Dermis microvascular lymphatic vessel endothelial cell (primary cell): ENCODE measurements at places on chromosomes 5 and 9. TPM values are rescaled to one million over a fixed set of nuclear protein-coding genes. Genes with fewer than 3 reads are reported as not detected.

SH3PXD2B gene
- 12.5 and 24.3 TPM in 2 replicates for total RNA-seq

CHSY3 gene
- 3.0 and 3.4 TPM in 2 replicates for total RNA-seq

ANKRD31 gene
- total RNA-seq: under 0.01 TPM in 1 of 2 replicates, not detected in the other

CCDC152 gene
- 0.13 and 0.26 TPM in 2 replicates for total RNA-seq

TMOD1 gene
- 1.7 and 2.1 TPM in 2 replicates for total RNA-seq

DDX4 gene
- not detected in 2 replicates for total RNA-seq

IFNB1 gene
- total RNA-seq: not detected in 2 replicates

C5orf52 gene
- not detected in 2 replicates for total RNA-seq
